NCI-H2081 (cell line): ENCODE measurements at places on chromosomes 12 and 14.

- DNase-seq: no peak
Measured at GRCh38 chr12:102728506-102729242, 188.4 kb downstream of the PAH start.

DNA sequence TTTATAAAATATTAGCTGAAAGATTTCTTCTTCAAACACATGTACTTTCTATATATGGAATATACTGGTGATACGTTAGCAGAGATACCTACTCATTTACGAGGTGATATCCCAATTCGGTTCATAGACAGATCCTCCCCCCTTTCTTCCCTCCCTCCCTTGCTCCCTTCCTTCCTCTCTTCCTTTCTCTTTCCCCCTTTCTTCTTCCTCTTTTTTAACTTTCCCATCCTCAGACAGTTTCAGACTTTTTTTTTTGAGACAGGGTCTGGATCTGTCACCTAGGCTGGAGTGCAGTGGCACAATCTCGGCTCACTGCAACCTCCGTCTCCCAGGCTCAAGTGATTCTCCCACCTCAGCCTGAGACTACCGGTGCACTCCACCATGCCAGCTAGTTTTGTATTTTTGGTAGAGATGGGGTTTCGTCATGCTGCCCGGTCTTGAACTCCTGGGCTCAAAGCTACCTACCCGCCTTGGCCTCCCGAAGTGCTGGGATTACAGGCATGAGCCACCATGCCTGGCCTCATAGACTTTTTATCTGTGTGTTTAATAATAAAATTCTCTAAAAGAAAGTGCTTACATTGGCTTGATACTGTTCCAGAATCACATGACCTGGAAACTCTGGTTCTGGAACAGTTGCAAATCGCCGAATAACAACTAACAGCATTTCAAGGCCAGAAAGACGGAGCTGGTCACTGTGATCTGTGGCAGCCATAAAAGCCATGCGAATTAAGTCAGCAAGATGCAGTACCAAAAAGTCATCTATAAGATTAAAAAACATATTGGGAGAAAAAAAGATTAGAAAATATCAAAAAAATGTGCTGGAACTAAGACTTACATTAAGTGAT is 99.2 kb downstream of the HEATR5A start:
- DNase-seq: no peak

DNA sequence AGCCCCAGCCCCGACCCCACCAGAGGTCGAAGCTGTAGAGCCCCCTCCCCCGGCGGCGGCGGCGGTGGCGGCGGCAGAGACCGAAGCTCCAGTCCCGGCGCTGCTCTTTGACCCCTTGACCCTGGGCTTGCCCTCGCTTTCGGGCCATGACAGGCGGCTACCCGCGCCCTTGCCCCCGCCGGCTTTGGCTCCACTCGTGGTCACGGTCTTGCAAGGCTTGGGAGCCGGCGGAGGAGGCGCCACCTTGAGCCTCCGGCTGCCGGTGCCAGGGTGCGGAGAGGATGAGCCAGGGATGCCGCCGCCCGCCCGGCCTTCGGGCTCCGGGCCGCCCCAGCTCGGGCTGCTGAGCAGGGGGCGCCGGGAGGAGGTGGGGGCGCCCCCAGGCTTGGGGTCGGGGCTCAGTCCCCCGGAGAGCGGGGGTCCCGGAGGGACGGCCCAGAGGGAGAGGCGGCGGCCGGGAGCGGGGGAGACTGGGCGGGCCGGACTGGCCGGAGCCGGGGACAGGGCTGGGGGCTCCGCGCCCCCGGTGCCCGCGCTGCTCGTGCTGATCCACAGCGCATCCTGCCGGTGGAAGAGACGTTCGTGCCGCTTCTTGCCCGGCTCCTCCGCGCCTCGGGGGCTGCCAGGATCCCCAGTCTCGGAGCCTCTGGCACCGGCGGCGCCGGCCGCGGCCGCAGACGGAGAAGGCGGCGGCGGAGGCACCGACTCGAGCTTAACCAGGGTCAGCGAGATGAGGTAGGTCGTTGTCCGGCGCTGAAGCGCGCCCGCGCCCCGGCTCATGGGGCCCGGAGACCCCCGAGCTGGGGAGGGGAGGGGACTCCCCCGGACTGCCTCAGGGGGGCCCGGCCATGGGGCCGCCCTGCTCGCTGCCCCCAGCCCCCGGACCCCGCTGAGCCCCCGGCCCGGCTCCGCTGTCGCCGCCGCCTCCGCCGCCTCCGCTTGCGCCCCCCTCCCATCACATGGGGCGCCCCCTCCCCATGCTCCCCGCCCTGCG is 778 bp downstream of the AGAP2 start:
- peak; percentile 42 for DNase-seq

DNA sequence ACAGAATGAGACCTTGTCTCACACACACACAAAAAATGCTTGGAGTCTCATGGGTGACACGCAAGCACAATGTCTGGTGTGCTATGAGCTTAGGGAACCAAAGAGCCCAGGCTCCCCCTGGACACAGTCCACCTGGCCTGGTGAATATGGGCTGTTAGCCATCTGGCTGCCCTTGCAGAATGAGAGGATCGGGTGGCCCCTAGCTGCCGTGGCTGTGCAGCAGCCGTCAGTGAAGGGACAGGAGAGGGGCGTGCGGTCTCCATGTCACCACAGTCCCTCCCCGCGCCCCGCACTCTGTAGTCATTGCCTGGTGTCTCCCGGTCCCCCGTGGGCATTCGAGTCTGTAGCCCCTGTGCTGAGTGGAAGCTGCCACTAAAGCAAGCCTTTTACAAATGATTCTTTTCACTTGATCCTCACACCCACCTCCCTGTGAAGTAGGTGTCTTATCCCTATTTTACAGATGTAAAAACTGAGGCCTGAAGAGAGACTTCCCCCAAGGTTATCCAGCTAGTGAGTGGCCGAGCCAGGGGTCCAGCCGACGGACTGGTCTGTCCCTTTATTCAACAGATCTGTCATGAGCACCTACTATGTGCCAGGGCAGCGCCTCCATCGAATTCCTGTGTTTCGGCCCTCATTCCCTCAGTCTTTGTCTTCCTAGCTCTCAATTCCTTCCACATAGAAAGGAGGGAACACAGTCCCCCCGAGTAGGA is 18.8 kb downstream of the MVK start:
- no peak for DNase-seq

GRCh38 chr14:72682188-72682587 is 211.7 kb downstream of the DPF3 start:
- DNase-seq: no peak

DNA sequence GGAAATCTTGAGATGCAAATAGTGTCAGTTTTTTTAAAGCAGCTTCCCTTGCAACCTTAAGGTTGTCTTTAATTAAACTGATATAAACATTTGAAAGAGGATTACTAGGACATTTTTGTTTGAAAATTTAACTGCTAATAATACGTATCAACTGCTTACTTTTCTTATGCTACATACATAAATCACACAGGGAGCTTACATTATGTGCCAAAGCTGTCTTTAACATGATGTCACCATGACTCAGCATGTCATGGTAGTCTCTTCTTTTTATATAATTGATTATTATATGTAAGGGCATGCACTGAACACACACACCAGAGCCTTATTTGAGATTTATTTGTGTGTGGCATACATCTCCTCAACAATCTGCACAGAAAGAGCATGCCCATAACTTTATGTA is 63.0 kb upstream of the PTHLH start:
- DNase-seq: no peak

DNA sequence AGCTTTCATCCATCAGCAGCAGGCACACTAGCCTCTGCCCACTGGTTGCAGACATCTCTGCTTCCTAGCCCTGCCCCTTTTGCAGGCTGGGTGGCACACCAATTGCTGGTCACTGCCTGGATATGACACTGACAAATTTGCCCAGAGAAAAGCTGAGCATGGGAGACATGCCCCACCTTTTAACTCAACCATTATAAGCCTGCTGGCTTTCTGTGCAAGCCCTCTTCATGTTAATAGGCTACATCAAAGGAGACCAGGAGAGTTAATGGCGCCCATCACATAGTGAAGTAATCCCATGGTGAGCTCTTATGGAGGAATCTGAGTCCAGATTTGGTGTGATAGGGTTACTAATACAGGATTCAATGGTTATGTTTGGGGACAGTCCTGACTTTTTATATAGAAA is 139.2 kb downstream of the KICS2 start:
- DNase-seq: peak; percentile 50

DNA sequence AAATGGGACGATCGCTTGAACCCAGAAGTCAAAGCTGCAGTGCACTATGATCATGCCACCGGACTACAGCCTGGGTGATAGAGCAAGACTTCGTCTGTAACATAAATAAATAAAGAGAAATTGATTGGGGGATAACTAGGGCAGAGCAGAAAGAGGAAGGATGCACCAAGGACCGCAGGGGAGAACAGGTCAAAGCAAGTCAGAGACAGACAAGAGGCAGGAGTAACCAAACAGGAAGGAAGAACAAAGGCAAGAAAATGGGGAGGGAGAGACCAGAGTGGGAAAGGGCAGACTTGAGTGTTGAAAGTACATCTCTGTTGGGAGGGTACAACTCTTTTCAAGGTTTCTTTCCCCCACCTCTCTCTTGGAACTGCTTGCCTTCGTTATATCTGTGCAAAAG is 50.8 kb upstream of the ELK3 start:
- no peak for DNase-seq

- no peak for DNase-seq
Measured at GRCh38 chr14:24784981-24785380, 151.0 kb upstream of the GZMB start.

DNA sequence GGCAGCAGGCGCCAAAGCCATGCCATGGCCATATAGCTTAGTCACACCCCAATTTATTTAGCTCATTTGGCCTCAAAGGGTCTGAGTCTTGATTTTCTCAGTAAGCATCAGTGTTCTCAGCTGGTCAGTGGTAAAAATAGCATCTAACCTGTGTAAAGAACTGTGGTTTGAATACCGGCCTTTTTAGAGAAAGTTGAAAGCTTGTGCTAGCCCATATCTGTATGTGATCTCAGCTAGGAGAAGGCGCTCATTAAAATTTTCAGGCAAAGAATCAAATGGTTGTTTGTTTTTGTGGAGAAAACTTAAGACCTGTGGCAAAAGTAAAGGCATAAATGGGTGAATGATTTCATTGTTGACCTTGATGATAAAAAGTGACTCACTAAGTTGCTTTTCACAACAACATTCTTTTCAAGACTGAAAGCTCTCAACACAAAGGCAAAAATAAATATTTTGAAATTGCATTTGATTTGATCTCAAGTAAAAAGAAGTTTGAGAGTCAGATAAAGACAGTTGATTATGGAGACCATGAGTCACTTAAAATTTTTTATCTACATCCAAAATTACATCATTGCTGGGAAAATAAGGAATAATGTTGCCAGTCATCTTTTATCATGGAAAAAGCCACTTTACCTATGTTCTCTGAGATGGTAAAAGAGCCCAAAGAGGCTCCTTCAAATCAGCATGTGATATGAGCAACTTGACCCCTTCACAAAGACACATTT is 128.5 kb upstream of the RGS6 start:
- DNase-seq: no peak

DNA sequence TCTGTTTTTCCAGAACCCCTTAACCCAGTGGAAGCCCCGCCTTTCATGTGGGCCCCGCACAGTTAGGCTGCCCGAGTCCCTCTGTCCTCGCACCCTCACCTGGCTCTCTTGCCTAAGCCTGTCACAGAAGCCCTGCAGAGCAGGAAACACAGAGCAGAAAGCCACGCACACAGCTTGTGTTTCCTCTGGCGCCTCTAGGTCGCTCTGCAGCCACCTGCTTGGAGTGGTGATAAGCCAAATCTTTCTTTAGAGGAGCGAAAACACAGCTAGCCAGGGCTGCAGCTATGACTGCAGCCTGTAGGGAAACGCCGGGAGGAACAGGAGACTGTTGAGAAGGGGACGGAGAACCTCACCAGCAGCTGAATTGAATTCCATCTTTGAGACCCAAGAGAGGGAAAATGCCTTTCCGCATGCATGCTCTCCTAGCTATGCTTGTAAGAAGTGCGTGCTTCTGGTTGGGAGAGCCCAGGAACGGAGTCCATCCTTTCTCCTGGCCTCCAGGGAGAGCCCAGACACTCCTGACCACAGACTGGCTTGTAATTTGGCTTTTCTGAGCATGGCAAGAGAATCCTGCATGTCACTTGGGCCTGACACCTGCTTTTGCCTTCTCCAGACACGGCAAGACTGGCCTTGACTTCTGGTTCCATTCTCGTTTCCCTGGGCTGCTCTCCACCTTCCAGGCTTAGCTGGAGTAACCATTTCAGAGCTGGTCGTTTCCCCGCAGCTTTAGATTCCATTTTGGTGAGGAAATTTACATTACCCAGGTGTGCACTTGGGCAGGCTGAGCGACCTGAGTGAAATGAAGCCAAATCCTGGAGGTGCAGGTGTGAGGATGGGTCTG is 301.6 kb downstream of the CACNA1C start:
- DNase-seq: peak; percentile 91

- DNase-seq: no peak
Measured at GRCh38 chr12:117789195-117789912, 179.4 kb downstream of the KSR2 start.

- DNase-seq: no peak
Measured at GRCh38 chr12:113260636-113261300, 39.5 kb downstream of the TPCN1 start.

- no peak for DNase-seq
Measured at GRCh38 chr12:53299101-53299453, 418 bp upstream of the MYG1 start.

DNA sequence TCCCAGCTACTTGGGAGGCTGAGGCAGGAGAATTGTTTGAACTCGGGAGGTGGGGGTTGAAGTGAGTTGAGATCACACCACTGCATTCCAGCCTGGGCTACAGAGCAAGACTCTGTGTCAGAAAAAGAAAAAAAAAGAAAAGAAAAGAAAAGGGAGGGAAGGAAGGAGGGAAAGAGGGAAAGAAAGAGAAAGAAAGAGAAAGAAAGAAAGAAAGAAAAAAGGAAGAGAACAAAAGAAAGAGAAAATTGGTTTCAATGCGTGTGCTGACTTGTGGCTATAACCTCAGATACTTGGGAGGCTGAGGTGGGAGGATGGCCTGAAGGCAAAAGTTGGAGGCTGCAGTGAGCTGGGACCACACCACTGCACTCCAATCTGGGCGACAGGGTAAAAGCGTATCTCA is 128.4 kb upstream of the TBX3 start:
- DNase-seq: no peak

DNA sequence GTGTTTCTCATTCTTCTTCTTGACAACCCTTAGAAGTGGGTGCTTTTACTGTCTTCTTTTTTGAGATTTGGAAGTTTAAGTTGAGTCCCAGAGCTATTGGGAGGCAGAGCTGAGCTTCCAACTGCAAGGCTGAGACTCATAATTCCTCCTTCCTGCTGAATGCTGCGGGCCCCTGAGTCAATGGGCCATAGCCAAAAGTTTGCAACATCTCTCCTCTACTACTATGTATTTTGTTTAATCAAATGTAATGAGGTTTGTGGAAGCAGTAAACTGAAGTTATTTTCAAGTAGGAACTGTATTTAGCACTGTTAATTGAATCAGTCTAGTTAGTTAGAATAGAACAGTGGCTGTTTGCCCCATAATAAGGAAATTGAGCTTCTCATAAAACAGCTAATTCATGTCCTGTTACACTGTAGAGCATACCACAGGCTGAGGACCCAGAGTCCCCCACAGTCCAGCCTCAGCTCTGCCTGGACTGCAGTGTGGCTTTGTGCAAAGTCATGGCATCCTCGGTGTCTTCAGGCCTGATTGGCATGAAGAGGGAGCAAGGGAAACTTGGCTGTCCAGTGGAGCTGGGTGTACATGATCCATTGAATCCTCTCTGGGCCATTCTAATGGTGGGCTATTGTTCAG is 631.7 kb downstream of the VRK1 start:
- DNase-seq: no peak
